ENCODE measurements at places on chromosomes 13 and 19.

DNA sequence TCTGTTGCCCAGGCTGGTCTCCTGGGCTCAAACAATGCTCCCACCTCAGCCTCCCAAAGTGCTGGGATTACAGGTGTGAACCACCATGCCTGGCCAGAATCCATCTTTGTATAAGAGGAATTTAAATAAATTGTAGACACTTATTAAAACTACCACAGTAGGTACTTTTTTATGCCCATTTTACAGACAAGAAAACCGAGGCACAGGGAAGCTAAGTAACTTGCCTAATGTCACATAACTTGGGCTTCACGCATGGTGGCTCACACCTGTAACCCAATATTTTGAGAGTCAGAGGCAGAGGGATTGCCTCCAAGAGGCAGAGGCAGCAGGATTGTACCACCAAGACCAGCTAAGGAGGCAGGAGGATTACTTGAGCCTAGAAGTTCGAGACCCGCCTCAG lies 22.7 kb upstream of the CALM3 start:
- DNase-seq: no peak

DNA sequence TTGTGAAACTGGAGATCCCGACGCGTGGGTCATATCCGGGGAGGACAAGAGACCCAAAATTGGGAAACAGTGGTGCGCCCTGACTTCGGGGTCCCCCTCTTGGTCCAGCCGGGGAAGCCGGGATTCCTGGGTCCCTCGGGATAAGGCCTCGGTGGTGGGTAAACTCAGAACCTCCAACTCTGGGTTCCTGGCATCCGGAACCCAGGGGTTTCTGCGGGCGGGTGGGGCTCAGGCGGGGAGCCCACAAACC lies 688 bp downstream of the ZFP36 start:
- no peak for DNase-seq

GRCh38 chr13:104011505-104012241 lies 945.5 kb upstream of the SLC10A2 start:
- no peak for DNase-seq

DNA sequence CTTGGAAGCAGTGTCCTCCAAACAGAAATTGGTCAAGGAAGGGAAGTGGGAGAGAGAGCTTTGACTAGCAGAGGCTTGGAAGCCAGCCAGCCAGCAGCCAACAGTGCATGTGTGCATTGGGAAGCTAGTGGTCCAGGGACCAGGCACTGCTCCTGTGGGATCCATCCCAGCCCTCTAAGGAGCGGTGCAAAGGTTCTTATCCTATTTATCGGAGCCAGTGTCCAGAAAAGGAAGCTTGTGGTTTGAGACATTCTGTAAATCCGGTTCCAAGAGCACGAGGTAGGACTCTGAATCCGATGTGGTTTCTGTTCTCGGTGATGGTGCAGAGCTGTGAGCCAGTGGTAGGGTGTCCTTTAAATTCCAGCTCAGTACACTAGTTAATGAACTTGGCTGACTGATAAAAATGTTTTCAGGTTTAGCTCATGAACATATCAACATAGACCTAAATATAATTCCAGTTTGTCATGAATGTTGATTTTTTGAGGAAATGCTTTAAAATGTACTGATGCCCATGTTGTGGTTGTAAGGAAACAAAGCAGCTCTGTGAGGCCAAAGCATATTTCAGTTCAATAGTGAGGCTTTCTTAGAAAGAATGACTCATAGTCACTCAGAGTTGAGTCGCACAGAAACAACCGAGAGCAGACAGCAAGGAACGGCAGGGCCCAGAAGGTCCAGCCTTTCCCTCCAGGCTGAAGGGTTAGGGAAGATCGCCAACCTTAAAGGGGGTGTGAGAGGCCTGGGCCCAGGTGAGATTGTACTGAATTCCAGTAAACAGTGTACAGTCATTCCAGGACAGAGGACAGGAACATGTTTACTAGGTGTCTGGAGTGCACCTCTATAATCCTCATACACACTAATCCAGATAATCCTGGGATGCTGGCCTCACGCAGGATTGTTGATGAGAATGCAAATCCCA lies 21.5 kb upstream of the GARRE1 start:
- no peak for DNase-seq

DNA sequence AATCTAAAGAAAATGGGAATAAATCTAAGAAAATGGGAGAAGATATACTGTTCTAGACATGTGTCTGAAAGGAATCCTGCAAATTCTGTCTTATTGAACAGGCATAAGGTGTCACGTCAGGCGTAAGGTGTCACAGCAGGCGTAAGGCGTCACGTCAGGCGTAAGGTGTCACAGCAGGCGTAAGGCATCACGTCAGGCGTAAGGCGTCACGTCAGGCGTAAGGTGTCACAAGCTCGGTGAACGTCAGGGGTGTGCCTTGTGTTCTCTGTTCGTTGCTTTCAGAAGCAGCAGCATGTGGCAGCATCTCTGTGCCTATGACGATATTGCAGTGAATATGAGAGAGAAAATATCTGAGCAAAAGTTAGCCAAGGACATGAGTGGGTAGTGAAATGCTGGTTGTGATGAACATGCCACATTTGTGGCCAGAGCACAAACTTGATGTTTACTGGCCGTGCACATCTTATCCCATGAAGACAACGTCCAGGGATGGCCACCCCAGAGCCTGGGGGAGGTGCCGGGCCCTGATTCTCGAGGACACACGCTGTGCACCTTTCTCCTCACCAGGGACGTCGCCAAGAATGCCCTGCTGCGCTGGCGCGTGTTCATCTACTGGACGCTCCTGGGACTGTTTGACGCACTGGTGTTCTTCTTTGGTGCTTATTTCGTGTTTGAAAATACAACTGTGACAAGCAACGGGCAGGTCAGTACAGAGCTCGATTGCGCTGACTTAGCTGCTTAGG lies 107.0 kb upstream of the MCF2L start:
- DNase-seq: no peak

DNA sequence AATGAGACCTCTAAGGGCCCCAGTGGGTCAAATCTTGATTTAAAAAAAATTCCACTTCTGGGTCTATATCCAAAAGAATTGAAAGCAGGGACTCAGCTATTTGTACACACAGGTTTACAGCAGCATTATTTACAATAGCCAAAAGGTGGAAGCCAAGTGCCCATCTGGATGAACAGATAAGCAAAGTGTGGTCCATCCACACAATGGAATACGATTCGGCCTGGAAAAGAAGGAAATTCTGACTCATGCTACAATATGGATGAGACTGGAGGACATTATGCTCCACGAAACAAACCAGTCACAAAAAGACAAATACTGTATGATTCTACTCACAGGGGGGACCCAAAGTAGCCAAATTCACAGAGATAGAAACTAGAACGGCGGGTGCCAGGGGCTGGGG lies 76.7 kb downstream of the CACNA1A start:
- DNase-seq: no peak

DNA sequence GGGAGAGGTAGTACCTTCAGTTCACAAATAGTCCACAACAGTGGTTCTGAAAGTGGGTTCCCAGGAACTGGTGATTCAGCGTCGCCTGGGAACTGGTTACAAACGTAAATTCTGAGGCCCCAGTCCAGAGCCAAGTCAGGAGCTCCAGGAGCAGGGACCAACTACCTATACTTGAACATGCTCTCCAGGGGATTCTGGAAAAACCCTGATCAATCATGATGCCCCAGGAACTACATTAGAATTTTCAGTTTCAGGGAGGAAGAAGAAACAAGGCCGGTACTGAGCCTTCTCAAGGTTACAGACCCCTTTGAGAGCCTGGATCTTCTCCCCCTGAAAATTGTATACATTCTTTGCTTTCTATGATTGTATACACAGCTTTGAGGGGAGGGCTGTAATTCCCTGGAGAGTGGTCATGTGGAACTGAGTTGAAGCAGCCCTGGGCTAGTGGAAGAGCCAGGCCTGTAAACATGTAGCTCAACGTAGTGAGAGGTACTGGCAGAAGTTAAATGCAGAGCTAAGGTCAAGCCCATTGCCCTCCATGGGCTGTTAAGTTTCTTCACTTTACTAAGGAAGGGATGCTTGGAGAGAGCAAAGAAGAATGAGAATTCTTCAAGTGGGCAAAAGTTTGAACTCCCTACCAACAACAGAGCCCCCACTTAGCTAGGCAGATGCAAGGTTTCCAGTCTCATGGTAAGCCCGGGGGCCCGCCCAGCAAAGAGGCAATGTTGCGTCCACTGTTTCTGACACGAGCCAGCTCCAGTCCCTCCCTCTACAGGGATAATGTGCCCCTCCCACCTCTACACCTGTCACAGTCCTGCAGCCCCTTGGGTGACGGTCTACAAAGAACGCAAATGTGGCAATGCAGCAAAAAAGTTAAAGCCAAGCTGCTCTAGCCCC lies 17.0 kb downstream of the DOCK9 start:
- DNase-seq: no peak

DNA sequence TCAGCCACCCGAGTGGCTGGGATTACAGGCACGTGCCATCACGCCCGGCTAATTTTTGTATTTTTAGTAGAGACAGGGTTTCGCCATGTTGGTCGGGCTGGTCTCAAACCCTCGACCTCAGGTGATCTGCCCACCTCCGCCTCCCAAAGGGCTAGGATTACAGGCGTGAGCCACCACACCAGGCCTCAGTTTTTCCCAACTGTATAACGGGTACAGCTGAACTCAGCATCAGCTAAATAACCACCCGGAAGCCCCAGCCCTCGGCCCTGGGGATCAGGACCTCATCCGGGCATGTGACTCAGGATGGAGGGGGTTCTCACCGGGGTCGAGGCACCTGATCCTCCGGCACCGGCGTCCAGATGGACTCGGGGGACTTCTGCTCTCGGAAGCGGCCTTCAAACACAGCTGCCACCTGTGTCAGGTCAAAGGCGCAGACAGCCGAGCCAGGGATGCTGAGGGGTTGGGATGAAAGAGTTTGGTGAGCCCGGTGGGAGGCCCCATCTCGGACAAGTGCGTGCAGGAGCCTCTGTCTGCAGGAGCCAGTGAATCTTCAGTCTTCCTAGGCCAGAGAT lies 8.9 kb downstream of the SEMA6B start:
- no peak for DNase-seq

DNA sequence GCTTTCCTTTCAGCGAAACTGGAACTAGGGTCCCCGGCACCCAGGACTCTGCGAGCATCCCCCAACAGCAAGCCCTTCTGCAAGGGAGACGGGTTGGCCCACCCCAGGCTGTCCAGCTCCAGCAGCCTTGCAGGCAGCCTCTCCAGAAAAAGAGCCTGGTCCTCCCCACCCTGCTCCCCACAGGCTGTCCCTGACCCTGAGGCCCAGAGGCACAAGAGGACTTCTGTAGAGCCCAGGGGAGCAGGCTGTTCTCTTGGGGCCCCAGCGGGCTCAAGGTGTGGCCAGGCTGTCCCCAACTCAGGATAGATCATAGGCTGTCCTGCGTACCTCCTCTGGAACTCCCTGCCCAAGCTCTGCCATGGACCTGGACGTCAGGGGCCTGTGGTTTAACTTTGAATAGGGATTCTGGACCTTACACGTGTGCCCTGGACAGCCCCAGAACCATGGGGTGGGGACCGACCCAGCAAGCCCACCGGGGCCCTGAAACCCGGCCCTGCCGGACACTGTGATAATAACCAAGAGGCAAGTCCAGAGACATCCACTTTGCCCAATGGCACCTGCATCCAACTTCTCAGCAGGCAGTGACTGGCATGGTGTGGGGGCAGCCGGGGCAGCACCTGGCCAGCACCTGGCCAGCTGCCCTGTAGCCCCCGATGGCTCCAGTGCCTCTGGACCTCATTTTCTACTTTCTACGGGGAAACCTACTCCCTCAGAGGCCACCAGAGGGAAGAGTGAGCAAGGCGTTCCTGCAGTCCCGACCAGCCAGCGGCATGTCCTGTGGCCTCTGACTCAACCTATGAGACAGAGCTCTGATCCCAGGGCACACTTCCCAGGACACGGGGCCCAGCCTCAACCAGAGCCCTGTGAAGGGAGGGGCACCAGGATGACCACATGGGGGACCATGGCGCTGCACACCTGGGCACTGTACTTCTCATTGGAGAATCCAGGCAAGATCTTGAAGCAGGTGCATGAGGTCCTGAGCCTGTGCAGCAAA lies 50.9 kb upstream of the TPM4 start:
- DNase-seq: peak; percentile 9

- no peak for DNase-seq
Measured at GRCh38 chr13:40371531-40372125, 294.8 kb downstream of the FOXO1 start.

DNA sequence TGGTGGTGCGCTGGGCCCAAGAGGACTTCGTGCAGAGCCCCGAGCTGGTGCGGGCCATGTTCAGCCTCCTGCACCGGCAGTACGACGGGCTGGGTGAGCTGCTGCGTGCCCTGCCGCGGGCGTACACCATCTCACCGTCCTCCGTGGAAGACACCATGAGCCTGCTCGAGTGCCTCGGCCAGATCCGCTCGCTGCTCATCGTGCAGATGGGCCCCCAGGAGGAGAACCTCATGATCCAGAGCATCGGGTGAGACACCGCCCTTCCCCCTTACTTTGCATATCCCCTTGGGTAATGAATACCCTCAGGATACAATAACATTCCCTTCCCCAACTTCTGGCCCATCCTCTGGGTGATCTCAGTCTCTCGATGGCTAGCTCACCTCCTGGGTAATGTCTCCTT lies 60.9 kb downstream of the RYR1 start:
- DNase-seq: peak; percentile 28

GRCh38 chr13:96860882-96861281 lies 133.4 kb downstream of the OXGR1 start:
- no peak for DNase-seq

DNA sequence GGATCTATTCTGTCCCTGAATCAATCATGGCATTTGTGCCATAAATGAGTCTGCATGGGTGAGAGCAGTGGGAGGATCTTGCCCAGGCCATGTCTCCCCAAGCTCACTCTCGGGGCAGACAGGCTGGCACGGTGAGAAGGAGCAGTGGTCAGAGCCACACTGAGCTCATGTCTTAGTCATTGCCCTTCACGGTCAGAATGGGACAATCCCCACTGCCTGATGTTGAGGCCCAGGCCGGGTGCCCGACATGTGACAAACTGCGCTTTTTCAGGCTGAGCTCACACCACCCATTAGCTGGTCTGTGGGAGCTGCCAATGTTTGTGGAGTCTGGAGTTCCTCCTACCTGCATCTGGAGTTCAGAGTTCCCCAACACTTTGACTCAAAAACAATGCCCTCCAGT lies 481.9 kb downstream of the COG6 start:
- DNase-seq: no peak

GRCh38 chr19:43799502-43800142 lies 2.6 kb downstream of the LYPD5 start:
- no peak for DNase-seq

DNA sequence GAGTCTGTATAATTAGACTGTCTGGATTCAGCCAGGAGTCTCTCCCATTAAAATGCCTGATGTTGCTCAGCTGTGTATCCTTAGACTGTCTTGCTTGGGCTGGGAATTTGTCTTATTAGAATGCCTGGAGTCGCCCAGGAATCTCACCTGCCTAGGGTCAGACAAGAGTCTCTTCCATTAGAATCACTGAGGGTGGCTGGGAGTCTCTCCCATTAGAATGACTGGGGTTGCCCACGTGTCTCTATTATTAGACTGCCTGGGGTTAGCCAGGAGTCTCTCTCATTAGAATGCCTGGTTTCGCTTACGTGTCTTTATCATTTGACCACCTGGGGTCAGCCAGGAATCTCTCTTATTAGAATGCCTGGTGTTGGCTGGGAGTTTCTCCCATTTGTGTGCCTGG lies 1450.0 kb downstream of the UQCRFS1 start:
- DNase-seq: no peak

Data from iPS DF 19.7 (cell line).